ENCODE measurements at places on chromosomes 1 and 21.

GRCh38 chr1:48715921-48716320, 60.8 kb downstream of the BEND5 start:
- no peak for DNase-seq

DNA sequence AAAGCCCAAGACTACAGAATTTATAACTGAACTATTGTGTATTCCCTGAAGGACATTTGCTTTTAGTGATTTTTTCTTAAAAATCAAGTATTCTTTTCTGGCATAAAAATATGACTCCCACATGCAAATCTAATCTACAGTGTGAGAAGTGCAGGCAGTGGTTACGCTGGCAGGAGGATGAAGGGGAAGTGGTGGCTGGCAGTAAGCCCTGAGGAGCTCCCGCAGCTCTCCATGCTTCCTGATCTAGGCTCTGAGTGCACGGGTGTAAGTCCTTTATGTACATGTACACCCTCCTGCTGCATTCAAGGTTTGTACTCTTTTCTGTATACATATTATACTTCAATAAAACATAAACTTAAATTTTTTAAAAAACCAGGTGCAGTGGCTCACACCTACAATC, 67.5 kb upstream of the PRDX6 start:
- peak; percentile 76 for DNase-seq

GRCh38 chr1:240234485-240235210, 143.0 kb downstream of the FMN2 start:
- no peak for DNase-seq

DNA sequence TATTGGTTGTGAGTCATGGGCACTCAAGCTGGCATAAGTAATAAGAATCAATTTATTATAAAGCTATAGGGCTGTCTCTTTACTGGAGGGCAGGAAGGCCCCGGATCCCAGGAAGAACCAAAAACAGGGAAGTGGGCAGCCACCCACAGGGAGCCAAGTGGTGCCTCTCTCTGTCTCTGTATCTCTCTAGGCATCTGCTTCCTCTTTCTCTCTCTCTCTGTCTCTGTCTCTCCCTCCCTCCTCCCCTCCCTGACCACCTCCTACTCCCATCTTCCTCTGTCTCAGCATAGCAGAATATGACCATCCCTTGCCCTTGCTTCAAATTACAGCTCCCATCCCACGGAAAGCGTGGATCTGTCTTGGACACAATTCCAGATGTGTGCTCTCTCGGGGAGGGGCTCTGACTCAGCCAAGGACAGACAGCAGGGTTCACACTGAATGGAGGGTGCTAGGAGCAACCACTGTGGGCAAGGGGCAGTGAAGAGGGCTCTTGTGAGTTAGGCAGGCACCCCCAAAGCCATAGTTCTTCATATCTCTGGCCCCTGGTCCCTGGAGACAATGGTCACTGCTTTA, 80.4 kb upstream of the LPGAT1 start:
- no peak for DNase-seq

GRCh38 chr1:182410620-182411273, 10.3 kb upstream of the TEDDM1 start:
- DNase-seq, result no peak

DNA sequence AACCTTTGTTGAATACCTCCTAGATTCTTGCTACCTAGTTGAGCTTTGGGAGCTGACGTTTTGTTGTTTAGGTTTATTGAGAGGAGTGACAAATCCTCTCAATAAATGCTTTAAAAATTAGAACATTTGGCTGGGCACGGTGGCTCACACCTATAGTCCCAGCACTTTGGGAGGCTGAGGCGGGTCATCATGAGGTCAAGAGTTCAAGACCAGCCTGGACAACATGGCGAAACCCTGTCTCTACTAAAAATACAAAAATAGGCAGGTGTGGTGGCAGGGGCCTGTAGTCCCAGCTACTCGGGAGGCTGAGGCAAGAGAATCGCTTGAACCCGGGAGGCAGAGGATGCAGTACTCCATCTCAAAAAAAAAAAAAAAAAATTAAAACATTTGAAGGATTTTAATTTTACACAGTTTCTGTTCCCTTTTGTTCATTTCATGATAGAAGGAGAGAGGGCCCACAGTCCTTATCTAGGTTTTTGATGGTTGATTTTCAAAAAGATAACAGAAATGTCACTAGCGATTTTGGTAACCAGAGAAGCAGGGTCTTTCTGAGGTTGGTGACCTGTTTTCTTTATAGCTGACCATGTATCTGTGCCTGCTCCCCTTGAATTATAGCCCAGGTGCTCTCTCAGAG, 44.2 kb upstream of the PIGV start:
- DNase-seq, result no peak

GRCh38 chr1:90198616-90199332, 203.9 kb downstream of the ZNF326 start:
- DNase-seq, result no peak

GRCh38 chr1:105023719-105024118, 1274.0 kb downstream of the AMY1C start:
- no peak for DNase-seq

DNA sequence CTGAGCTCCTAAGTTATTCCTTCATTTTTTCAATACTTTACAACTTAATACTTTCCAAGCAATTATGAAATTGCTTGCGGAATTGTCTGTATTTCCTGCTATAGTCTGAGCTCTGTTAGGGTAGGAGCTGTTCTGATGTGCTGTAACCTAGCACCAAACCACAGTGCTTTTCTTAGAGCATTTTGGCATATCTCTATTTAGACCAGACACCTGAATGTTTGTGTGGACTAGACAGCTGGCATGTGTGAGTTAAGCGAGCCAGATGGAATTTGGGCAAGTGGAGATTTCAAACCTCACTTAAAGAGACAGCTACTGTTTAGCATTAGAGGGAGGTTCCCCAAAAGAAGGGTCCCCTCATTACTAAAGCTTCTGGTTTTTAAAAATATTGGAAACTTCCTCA, 106.1 kb downstream of the RWDD3 start:
- DNase-seq, result no peak

GRCh38 chr1:38062361-38063288, 16.0 kb upstream of the POU3F1 start:
- no peak for DNase-seq

- DNase-seq, result no peak
Measured at GRCh38 chr1:193763266-193763665, 576.9 kb upstream of the B3GALT2 start.

GRCh38 chr1:78147031-78147430, 101.3 kb downstream of the GIPC2 start:
- DNase-seq, result no peak

GRCh38 chr1:48792961-48793360, 16.3 kb upstream of the BEND5 start:
- DNase-seq, result no peak

DNA sequence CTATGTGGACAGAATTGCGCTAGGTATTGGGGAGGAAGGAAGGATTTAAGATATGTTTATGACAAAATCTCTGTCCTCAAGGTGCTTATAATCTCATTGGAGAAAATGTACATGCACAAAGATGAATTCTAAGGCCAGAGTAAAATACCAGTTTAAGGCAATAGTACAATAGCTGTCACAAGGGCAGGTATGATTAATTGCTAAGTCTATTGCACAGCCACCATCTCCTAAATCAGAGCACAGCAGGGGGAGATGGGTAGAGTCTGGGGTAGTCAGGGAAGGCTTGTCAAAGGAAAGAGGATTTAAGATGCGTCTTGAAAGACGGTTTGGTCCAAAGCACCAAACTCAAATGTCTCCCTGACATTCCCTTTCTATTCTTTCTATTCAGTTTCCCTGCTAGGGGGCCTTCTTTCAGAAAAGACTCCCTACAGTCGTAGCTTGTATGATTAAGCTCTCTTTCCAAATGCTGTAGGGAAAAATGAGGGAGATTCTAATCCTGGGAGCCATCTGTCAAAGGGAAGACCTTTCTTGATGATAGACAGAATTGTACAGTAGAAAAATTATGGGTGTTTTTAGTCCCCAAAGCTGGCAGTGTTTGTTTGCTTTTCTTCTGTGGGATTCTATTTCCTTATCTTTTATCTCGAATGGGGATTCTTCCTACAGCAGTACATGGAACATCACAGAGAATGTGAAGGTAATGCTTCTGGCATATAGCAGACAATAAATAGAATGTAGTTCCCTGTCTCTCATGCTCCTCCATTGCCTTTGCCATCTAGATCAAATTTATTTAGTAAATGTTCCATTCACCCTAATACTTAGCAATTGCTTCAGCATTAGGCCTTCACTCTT, 107.6 kb upstream of the NFIA start:
- no peak for DNase-seq

DNA sequence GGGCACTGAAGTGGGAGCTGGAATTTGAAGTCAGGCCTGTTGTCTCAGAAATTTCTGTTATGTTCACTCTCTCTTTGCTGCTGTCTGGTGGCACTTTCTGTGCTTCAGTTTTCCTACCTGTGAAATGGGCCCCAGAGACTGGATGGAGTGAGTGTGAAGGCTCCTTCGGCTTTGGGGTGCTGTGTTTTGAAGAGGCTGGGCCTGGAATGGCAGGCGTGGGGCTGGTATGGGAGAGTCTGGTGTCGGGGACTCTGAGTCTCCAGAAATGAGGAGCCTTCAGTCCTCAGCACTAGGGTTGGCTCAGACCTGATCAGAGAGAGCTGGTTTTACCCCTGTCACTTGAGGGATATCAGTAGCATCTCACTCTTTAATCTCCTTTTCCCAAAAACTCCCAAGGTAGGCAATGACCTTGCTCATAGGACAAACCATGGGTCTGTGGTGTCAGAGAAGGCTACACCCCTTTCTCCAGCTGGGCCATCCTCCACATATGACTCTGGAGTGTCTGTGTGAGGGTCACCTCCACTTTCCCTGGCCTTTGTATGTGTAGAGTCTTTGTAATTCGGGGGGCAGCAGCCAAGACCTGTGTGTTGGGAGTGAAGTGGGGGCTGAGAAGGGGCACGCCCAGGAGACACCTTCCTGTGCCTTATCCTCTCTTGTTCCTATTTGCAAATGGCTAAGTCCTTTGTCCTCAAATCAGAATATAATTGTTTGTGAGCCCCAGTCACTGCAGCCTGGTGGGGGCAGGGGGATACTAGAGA, 279.9 kb downstream of the PTPRU start:
- DNase-seq, result no peak

DNA sequence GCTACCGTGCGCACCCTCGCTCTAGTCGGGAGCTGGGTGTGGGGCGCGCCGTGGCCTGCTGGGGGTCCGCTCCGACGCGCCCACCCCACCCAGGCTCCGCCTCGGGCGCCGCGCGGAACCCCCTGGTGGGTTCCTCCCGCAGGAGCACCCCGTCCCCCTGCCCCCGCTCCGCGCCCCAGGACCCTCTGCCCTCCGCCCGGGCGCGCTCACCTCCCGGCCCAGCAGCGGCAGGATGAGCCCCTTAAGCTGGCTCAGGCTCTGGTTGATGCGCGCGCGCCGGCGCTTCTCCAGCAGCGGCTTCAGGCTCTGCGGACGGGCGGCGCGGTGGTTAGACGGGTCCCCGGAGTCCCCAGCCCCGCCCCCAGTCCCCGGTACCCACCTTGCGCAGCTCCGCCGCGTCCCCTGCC, 319 bp downstream of the HES2 start:
- no peak for DNase-seq

Measured in OCI-LY7 (cell line).